Muscle of arm (tissue), 14 donors: ENCODE measurements at places on chromosomes 6 and 20. TPM values are rescaled to one million over a fixed set of nuclear protein-coding genes. Genes with fewer than 3 reads are reported as not detected.

GRCh38 chr6:168584671-168585070 lies 143.7 kb downstream of the SMOC2 start:
- no peak for DNase-seq

DNA sequence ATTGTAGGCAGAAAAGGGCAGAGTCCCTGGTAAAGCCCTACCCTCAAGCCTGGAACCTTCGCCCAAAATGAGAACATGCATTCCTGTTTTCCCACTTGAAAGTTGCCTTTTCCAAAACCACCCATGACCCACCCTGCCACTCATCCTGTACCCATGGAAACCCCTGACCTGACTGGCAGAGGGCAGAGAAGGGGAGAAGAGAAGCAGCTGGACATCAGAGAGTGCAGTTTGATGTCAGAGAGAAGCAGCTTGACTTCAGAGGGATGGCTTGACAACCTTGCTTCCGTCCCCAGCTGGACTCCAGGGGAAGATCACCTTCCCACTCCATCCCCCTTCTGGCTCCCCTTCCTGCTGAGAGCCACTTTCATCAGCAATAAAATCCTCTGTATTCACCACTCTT lies 123.6 kb upstream of the SHLD1 start:
- DNase-seq: no peak

Gene UBD
- not detected for polyA plus RNA-seq

Gene CD24
- 17.5 TPM for polyA plus RNA-seq

GRCh38 chr6:29764422-29765196 lies 41.4 kb downstream of the HLA-F start:
- DNase-seq: no peak

DNA sequence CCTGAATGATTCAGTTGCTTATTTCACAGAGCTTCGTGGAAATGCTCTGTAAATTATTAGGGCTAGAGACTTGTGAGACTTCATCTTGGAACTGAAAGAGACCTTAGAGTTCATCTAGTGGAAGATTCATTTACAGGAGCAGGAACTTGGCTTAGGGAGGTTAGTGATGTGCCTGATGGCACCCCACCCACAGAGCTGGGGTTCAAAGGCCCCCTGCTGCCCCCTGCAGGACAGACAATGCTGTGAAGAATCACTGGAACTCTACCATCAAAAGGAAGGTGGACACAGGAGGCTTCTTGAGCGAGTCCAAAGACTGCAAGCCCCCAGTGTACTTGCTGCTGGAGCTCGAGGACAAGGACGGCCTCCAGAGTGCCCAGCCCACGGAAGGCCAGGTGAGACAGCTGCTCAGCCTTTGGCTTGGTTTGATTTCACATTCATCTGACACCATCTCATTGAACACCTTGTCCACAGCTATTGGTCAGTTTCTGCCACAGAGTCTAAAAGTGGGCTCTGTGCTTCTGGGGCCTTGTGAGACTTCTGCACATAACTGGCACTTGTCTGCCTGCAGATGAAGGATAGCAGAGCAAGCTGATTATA lies 25.1 kb downstream of the MYBL2 start:
- DNase-seq: no peak

- DNase-seq: no peak
Observed at GRCh38 chr6:98566126-98566525, 268.2 kb upstream of the POU3F2 start.

DNA sequence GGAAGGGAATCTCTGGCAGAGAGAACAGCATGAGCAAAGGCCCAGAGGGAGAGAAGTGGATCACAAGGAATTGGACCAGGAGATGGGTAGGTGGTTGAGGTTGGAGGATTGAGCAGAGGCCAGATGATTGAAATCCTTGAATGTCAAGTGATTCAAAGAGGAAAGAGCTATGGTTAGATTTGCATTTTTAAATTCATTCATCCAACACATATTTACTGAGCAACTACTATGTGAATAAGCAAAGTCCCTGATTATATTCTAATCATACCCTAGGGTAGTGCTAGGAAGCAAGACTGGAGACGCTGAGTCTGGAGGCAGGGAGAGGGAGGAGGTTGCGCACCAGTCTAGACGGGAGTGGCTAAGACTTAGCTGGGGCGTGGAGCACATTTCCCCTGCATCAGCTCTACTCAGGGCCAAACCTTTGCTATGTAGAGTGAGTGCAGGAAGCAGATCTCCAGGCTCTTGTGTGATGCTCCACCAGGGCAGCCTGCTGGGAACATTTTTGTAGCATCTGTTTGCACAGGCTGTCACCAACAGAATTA lies 40.2 kb downstream of the EYA2 start:
- no peak for DNase-seq

DNA sequence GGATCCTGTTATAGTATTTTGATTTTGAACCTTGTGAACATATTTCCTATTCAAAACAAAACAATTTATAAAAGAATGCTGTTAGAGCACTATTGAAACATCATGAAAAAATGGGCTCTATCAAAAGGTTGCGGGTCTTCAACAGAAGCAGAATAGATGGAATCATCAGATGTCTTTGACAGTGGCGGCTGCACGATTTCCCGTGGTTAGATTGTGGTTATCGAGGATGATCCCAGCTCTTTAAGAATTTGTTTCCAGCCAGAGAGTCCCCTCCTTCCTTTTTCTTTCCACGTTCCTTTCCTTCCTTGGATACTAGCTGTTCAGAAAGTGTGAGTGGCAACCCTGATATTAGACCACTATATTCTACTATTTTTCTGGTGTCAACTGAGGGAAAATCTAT lies 163.4 kb downstream of the FARS2 start:
- DNase-seq: no peak

- DNase-seq: no peak
Observed at GRCh38 chr6:34182751-34183531, 37.1 kb upstream of the GRM4 start.

- DNase-seq: no peak
Observed at GRCh38 chr6:163470611-163471010, 56.1 kb downstream of the QKI start.

- DNase-seq: no peak
Observed at GRCh38 chr6:148620579-148621298, 126.1 kb upstream of the UST start.

Gene PPIL6
- 6.4 TPM for polyA plus RNA-seq

Gene BPIFB1
- not detected for polyA plus RNA-seq

Gene INSM1
- 0.17 TPM for polyA plus RNA-seq

GRCh38 chr6:43335469-43335868 lies 26.8 kb upstream of the CRIP3 start:
- DNase-seq: no peak

DNA sequence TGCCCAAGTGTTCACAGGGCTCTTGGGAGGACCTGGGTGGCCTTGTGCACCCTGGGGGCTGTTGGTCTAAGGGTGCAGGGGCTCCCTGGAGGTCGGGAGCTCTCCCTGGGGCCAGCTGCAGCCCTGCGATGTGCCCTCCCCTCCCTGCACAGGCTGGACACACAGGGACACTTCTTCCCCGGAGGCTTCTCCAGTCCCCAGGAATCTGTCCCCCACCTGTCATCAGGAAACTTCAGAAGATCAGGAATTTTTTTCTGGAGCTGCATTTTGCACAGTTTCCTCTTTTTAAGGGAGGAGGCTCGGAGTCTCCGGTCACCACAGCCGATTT lies 66.9 kb upstream of the BHLHE23 start:
- DNase-seq: no peak

- no peak for DNase-seq
Observed at GRCh38 chr20:47361057-47361915, 4.8 kb upstream of the ZMYND8 start.

DNA sequence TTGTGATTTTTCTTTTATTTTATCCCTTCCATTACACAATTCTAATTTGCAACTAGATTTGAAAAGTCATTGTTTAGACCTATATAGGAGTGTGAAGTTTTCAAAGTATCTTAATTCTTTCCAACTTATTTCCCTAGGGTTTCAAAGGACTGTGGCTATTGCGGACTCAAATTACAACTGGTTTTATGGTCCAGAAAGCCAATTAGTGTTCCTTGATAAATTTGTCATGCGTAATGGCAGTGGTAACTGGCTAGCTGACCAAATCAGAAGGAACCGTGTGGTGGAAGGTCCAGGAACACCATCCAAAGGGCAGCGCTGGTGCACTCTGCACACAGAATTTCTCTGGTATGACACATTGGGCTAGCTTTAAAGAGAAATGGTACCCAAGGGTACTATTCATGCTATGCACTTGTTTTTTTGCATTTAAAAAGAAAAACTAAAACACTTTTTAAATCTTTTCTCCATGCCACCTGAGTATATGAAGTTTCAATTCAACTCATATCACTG lies 27.9 kb upstream of the CALHM6 start:
- DNase-seq: no peak

Gene C20orf202
- polyA plus RNA-seq: 0.55 TPM

DNA sequence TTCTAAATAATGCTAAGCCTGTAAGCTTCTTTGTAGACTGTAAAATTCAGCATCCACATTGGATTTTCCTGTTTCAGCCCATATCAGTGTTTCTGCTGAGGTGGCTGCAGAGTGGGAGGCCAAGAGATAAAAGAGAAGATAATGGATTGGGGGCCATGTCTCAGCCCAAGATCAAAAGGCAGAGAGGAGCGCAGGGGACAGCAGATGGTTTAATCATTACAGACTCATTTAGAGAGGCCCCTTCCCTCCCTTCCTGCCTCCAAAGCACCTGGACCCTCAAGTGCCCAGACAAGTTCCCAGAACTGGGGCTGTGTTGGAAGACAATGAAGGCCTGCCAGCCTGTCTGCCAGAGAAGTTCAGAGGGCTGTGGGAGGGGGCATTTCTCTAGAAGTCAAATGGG lies 20.4 kb upstream of the CTNNBL1 start:
- DNase-seq: no peak

Gene CPNE5
- 24.7 TPM for polyA plus RNA-seq

Gene ERVFRD-1
- polyA plus RNA-seq: 0.49 TPM

- no peak for DNase-seq
Observed at GRCh38 chr20:10961651-10962288, 288.0 kb upstream of the JAG1 start.

- DNase-seq: no peak
Observed at GRCh38 chr6:72911463-72912155, 289.7 kb downstream of the KCNQ5 start.
